ENCODE measurements at places on chromosomes 13 and 19.

- DNase-seq = no peak
- H3K27ac ChIP-seq = no peak overlapping the region
- peaks cover 35% of the 10 kb centered on the region for H3K4me1 ChIP-seq
- no peaks in the 10 kb centered on the region for H3K36me3 ChIP-seq
Observed at GRCh38 chr13:78662467-78662866, 3.5 kb upstream of the OBI1 start.

- DNase-seq = no peak
- H3K4me1 ChIP-seq = peaks cover 5% of the 10 kb centered on the region
- no peak overlapping the region for H3K27ac ChIP-seq
- no peaks in the 10 kb centered on the region for H3K27me3 ChIP-seq
- no peak overlapping the region for H3K4me3 ChIP-seq
- H3K36me3 ChIP-seq = peaks cover 5% of the 10 kb centered on the region
Observed at GRCh38 chr19:17982430-17982829, 15.5 kb downstream of the KCNN1 start.

GRCh38 chr19:15636026-15636425 is 4.7 kb upstream of the CYP4F3 start:
- H3K27ac ChIP-seq = no peak overlapping the region
- H3K4me1 ChIP-seq = no peaks in the 10 kb centered on the region
- H3K4me3 ChIP-seq = no peak overlapping the region
- DNase-seq = no peak

GRCh38 chr19:19385896-19386869 is 19.3 kb upstream of the GATAD2A start:
- H3K4me3 ChIP-seq = peak overlapping the region; percentile 83
- 0 out of 2 replicates have a peak, but pooled peaks cover 3% of the 10 kb centered on the region for H3K36me3 ChIP-seq
- peak; percentile 57 for DNase-seq
- H3K27ac ChIP-seq = peak overlapping the region; percentile 49
- peaks cover 9% of the 10 kb centered on the region for H3K27me3 ChIP-seq
- peaks cover 37% of the 10 kb centered on the region for H3K4me1 ChIP-seq

DNA sequence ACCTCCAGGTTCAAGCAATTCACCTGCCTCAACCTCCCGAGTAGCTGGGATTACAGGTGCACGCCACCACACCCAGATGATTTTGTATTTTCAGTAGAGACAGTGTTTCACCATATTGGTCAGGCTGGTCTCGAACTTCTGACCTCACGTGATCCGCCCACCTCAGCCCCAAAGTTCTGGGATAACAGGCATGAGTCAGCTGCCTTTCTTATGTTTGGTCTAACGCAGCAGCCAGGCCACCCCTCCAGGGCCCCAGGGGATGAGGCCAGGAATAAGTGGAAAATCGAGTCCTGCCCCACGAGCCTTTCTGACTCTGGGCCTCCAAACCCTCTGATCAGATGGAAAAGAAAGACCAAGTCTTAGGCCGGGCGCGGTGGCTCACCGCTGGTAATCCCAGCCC is 44.5 kb downstream of the CERS4 start:
- H3K4me3 ChIP-seq = no peak overlapping the region
- no peaks in the 10 kb centered on the region for H3K27me3 ChIP-seq
- no peak for DNase-seq
- H3K4me1 ChIP-seq = peaks cover 3% of the 10 kb centered on the region
- peaks cover 35% of the 10 kb centered on the region for H3K36me3 ChIP-seq
- no peak overlapping the region for H3K27ac ChIP-seq

GRCh38 chr13:75838366-75839005 is 202.4 kb downstream of the LMO7 start:
- no peak overlapping the region for H3K27ac ChIP-seq
- DNase-seq = no peak
- H3K4me3 ChIP-seq = no peak overlapping the region

DNA sequence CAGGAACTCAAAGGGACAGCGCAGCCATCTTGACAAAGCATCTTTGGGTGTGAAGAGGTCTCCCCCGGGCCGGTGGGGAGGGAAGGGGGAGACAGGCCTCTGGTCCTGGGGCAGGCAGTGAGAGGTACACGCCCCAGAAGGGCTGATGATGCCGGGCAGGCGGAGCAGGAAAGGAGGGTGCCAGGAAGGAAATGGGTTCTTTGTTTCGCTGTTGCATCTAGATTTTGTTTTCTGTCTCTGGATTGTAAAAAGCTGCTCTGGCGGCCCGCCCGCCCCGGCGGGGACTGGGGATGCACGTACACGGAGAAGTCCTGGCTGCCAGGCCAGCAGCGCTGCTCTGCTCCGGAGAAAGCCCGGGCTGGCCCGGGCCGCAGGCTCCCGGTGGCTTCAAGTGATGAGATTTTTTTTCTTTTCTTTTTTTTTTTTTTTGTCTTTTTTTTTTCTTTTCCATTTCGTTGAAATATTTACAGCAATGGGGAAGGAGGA is 13.2 kb upstream of the ASF1B start:
- peaks cover 27% of the 10 kb centered on the region for H3K4me1 ChIP-seq
- no peaks in the 10 kb centered on the region for H3K27me3 ChIP-seq
- DNase-seq = no peak

DNA sequence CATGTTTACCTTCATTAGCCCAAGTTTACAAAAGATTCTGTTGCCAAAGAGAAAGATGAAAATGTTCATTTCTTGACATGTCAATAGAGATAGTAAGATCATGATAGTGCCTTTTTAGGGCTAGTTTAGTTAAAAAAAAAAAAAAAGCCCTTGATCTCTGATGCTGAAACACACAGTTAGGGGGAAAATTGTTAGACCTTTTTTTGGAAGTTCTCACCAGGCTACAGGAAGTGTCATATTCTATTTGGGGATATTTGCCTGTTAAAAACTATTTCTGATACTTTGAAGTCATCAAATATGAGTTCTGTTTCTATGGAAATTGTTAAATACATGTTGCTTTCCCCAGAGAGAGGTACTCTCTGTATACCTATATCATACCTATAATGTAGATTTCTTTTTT is 21.6 kb downstream of the SLAIN1 start:
- DNase-seq = no peak
- peak overlapping the region; percentile 1 for H3K27ac ChIP-seq
- no peak overlapping the region for H3K4me3 ChIP-seq
- peaks cover 49% of the 10 kb centered on the region for H3K4me1 ChIP-seq
- H3K36me3 ChIP-seq = peaks cover 22% of the 10 kb centered on the region
- H3K27me3 ChIP-seq = no peaks in the 10 kb centered on the region

- no peak overlapping the region for H3K4me3 ChIP-seq
- H3K27me3 ChIP-seq = no peaks in the 10 kb centered on the region
- no peak for DNase-seq
- no peaks in the 10 kb centered on the region for H3K4me1 ChIP-seq
Observed at GRCh38 chr19:16296713-16297112, 27.9 kb upstream of the KLF2 start.

DNA sequence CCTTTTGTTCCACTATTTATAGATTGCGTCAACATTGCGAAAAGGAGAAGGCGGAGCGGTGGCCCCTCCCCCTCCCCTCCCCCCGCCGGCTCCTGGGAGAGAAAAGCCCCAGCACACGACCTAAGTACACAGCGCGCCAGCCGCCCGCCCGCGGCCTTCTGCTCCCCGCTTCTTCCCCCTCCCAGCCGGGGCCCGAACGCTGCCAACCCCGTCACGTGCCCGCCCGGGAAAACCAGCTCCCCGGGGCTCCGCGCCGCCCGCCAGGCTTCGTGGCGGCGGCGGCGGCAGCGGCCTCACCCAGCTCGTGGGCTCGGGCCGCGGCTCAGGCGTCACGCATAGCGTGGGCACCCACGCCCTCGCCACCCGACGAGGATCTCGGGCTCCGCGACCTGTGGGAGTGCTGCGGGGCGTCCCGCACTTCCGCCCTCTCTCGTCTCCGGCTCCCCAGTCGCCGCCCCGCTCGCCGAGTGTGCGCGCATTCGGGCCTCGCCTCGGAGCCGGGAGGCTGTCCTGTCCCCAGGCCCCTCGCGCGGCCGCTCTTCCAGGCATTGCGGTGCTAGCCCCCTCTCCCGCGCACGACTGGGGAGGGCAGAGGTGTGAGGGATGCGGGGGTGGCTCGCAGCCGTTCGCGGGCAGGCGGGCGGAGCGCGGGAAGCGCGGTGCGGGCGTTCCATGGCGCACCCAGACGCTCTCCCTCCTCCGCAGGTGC is 110.5 kb downstream of the KCNRG start:
- peaks cover 59% of the 10 kb centered on the region for H3K4me1 ChIP-seq
- peaks cover 82% of the 10 kb centered on the region for H3K27me3 ChIP-seq
- peak; percentile 78 for DNase-seq

- H3K4me1 ChIP-seq = no peaks in the 10 kb centered on the region
- no peak overlapping the region for H3K4me3 ChIP-seq
- H3K27me3 ChIP-seq = peaks cover 58% of the 10 kb centered on the region
- no peak overlapping the region for H3K27ac ChIP-seq
Observed at GRCh38 chr19:41480336-41480735, 37.4 kb downstream of the ERICH4 start.

DNA sequence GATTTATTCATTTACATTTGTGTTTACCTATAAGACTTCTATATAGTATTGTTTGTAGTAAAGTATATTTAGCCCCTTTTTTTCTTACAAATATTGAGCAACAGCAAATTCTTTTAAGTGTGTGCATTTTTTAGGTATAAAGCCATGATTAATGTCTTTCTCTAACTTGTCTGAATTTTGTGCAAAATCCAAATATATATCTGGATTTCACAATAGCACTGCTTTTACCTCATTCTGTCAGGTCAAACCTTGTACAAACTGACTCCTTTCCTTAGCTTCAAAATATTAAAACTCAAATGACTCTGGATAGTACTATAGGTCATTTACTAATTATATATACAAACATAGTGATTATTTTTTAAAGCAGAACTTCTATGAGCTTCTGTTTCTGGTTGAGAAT is 563.0 kb upstream of the SPRY2 start:
- no peaks in the 10 kb centered on the region for H3K4me1 ChIP-seq
- H3K27ac ChIP-seq = no peak overlapping the region
- DNase-seq = no peak

GRCh38 chr13:73767191-73767741 is 366.9 kb downstream of the KLF12 start:
- no peaks in the 10 kb centered on the region for H3K27me3 ChIP-seq
- H3K27ac ChIP-seq = peak overlapping the region; percentile 99
- DNase-seq = peak; percentile 16

- DNase-seq = peak; percentile 80
- peak within 1 kb of the TSS; percentile 94 for H3K27ac ChIP-seq
- peaks cover 53% of the 10 kb centered on the region for H3K4me1 ChIP-seq
- no peaks in the 10 kb centered on the region for H3K27me3 ChIP-seq
- H3K4me3 ChIP-seq = peak within 1 kb of the TSS; percentile 90
- peaks cover 8% of the 10 kb centered on the region for H3K36me3 ChIP-seq
Observed at GRCh38 chr19:39406656-39407409, at the start of gene ZFP36. ZFP36 (plus strand) TSS chr19:39406847; CDS start chr19:39406905, 58 bp downstream.

DNA sequence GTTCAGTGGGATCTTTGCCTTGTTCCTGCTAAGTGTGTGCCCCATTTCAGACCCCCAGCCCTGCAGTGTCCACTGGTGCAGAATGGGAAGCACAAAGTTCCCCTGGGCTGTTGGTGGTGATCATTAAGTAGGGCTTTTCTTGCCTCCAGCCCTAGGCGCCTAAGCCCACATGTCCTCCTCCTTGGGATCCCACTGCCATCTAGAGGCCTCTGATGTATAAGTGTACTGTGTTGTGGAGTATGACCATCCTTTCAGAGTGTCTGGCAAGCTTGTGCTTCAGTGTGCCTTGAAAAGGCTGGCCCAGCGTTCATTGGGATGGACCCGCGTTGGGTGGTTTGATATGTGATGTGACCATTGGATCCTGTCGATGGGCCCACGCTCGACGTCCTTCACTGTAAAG is 71.2 kb downstream of the WASF3 start:
- H3K27ac ChIP-seq = peak overlapping the region; percentile 58
- H3K4me1 ChIP-seq = peaks cover 15% of the 10 kb centered on the region
- no peaks in the 10 kb centered on the region for H3K27me3 ChIP-seq
- H3K4me3 ChIP-seq = no peak overlapping the region

GRCh38 chr13:113598481-113598880 is 13.9 kb downstream of the TFDP1 start:
- H3K4me3 ChIP-seq = no peak overlapping the region
- no peaks in the 10 kb centered on the region for H3K27me3 ChIP-seq
- peaks cover 11% of the 10 kb centered on the region for H3K4me1 ChIP-seq
- peak; percentile 6 for DNase-seq
- peaks cover 36% of the 10 kb centered on the region for H3K36me3 ChIP-seq

- H3K27me3 ChIP-seq = no peaks in the 10 kb centered on the region
- H3K27ac ChIP-seq = no peak overlapping the region
- no peaks in the 10 kb centered on the region for H3K36me3 ChIP-seq
- H3K4me3 ChIP-seq = no peak overlapping the region
Observed at GRCh38 chr19:33559996-33560395, 38.4 kb upstream of the PEPD start.

All from WTC11 (cell line).